NCI-H1092 treated with DMSO at 0.1 percent for 48 hours (cell line): ENCODE measurements at places on chromosomes 7 and 10.

DNA sequence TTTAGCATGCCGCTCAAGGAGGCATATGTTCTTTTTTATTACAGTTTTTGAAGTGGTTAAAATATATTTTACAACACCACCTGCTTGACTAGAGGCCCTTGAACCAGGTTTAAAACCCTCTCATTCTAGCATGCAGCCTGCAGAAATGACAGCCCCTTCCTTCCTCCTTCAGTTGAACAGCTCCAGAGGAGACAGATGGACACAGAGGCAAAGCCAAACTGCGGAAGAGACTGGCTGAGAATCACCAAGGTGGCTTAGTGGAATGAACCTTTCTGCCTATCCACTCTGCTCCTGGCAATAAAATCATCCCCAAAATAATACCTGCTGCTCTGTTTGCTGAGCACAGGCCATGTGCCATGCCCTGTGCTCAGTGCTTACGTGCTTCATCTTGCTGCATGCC lies 23.9 kb upstream of the PLPP4 start:
- no peak for DNase-seq

DNA sequence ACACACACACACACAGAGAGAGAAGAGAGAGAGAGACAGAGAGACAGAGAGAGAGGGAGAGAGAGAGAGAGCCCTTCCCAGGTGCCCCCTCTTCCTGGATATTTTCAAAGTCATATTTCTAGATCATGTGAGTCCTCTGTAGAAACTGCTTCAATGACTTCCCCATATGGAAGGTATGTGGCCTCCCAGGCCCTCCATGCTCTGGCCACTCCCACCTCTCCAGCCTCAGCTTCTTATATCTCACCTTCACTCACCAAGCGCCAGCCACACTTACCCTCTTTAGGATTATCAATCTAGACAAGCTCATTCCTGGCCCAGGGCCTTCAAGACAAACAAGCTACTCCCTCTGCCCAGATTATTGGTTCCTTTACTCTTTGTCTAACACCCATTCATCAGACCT lies 259.7 kb downstream of the MTERF1 start:
- no peak for DNase-seq

DNA sequence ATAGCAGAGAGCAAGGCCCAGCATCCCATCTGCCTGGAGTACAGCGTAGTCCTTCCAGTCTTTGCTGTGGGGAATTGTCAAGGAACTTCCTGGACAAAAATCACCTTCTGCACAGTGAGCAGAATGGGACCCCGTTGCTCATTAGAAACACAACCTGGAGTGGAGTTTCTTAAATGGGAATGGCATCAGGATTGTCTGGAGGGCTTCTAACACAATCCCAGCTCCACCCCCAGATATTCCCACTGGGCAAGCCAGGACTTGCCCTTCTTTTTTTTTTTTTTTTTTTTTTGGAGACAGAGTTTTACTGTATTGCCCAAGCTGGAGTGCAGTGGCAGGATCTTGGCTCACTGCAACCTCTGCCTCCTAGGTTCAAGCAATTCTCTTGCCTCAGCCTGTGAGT lies 356.4 kb downstream of the GALNT17 start:
- no peak for DNase-seq

- no peak for DNase-seq
These were observed 103.0 kb downstream of the NXPH1 start for GRCh38 chr7:8536431-8536830.

- no peak for DNase-seq
These were observed 636.8 kb downstream of the PHTF2 start for GRCh38 chr7:78435355-78435754.

GRCh38 chr10:126214679-126215078 lies 173.6 kb downstream of the ADAM12 start:
- no peak for DNase-seq

- DNase-seq, result no peak
These were observed 522.9 kb downstream of the PARD3 start for GRCh38 chr10:34292194-34292565.

DNA sequence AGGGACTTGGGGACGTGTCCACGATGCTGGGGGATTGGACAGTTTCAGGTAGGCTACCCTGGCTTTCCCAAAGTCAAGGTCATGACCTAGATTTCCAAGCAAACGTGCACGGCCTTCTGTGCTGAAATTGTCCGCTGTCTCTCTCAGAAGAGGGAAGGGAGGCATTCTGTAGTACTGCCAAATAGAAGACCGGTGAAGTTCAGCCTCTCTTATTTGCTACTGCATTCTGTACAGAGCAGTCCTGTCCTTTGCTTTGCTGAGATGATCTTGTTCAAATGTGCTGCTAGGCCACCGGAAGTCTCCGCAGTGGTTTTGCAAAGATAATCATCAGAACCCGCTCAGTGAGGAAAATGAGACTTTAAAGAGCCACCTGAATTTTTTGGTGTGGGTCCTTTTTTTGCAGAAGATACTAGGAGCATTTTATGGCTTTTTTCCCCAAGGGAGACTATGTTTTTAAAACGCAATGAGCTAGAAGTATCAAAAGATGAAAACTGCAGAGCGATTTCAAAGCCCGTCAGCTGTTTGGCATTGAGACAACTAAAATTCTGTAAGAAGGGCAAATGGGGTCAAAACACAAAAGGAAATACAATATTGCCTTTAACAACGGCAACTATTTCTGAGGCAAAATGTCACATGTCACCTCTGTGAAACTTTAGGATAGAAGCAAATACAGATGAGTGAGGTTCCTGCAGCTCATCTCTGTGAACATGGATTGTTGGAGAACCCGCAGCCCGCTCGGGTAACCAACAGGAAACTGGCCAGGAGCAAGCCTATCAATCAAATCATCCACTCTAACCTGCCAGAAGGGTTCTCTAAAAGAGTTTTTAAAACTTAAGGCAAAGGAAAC lies 1.3 kb upstream of the NMT2 start:
- DNase-seq, result no peak

DNA sequence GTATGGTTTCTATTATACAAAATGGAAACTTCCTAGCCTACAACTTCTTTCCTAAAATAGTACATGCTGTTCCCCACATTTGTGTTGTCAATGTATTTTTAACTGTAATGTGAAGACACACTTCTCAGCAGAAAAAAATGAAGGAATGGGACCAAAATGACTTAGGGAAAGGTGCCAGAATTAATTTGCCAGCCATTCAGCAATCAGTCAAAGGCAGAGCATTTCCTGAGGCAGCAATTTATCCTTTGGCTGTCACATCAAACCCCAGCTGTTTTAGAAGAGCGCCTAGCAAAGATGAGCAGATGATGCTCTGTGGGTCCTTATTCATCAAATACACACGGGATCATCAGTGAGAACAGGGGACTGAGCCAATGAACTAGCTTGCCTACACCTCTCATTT lies 592.5 kb downstream of the KCNMA1 start:
- DNase-seq, result no peak

DNA sequence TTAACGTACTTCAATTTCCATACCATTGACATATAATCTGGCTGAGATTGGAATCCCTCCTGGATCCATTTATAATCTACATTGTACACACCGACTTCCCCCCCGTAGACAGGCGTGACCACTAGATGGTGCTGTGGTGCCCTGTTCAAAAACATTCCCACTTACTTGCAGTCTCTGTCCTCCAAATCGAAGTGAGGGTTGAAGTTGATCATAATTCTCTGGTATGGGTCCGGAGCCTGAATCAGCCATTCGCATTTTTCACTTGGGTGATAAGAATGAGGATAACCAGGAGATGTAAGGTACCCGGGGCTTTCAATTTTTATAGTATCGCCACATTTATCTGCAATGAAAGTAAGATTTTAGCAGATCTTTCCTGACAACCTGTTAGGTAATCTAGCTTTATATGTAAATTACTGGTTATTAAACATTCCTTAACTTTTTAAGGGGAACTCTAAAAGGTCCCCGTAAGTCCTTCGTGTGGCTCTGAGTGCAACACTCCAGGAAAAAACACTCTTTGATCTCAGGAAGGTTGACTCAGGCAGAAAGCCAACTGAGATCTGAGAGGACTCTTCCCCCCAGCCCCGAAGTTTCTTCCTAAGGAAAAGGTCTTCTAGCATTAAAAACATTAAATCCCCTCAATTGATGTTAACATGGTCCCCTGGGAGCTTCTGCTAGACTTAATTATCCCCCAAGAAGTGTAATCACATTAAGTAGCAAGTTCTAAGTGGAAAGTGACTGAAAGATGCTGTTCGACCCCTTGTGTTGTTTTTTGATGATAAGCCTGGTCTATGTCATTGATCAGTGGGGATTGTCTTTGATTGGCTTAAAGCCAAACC lies 3.7 kb downstream of the NRP1 start:
- peak; percentile 57 for DNase-seq

DNA sequence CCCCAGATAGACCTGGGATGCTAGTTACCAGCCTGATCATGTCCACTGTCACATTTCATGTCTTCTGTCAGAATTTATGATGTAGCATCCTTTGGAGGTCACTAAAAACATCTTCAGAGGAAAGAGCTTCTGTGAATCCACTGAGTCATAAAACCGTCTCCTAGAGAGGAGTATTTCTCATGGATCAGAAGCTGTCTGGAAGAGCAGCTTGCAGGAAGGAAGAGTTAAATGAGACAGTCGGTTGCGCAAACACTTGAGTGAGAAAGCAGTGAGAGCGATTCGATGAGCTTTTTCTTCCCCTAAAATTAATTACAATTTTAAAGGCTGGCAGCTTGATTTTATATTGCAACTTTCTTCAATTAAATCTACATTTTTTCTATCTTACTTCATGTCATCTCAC lies 47.2 kb upstream of the WDR11 start:
- DNase-seq, result no peak

- no peak for DNase-seq
These were observed 14.0 kb downstream of the AOAH start for GRCh38 chr7:36710186-36710791.

- DNase-seq, result no peak
These were observed 101.1 kb downstream of the PRKAG2 start for GRCh38 chr7:151775547-151776443.

DNA sequence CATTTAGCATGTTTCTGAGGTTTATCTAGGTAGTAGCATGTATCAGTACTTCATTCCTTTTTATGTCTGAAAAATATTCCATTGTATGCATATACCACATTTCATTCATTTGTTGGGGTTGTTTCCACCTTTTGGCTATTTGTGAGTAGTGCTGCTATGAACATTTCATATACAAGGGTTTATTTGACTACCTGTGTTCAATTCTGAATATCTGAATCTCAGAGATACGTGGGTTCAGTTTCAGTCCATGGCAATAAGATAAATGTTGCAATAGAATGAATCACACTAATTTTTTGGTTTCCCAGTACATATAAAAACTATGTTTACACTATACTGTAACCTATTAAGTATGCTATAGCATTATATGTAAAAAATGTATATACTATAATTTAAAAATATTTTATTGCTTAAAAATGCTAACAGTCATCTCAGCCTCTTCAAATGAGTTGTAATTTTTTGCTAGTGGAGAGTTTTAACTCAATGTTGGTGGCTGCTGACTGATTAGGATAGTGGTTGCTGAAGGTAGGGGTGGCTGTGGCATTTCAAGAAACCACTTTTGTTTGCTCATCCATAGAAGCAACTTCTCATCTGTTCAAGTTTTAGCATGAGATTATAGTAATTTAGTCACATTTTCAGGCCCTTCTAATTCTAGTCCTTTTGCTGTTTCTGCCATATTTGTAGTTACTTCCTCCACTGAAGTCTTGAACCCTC lies 13.9 kb downstream of the PLEKHA1 start:
- DNase-seq, result no peak

DNA sequence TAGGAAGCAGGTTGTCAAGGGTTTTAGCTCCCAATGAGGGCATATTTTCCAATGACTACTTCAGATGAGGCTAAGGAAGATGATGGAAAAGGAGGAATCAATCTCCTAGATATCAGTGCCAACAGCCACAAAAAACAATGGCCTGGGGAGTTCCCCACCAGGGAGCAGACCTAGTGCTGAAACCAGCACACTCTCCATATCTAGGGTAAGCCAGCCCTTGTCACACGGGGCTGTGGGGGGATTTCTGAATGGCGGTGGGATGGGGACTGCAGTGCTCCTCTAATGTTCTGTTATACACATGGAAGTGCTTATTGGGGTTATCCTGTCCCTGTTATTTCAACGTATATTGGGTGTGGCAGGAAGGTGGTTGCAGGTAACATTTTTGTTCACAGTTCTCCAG lies 18.5 kb downstream of the EPC1 start:
- no peak for DNase-seq

DNA sequence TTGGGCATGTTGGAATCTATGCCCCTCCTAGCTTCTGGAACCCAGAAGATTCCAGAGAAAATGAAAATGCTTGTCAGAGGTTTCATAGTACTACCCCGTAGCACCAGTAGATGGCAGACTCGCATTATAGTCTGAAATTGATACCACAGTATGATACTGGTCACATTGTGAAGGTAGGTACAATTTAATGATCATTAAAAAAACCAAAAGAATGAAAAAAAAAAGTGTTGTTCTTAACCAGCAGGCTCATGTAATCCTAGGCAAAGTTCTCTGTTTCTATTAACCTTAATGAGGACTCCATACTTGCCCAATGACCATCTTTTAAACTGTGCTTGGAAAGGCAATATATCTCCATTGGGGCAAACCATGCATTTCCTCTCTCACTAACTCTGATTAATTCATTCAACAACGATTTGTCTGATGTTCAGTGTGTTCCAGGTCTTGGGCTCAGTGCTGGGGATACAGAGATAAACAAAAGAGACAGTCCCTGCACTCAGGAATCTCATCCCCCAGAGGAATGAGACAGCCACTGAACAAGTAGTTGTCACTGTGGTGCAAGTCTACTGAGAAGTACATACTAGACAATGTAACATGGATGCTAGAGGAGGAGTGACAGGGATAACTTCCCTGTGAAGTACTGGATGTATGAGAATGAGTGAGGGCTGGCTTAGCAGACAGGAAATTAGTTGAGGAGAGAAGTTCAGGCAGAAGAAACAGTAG lies 223.5 kb upstream of the PHYHIPL start:
- peak; percentile 26 for DNase-seq

DNA sequence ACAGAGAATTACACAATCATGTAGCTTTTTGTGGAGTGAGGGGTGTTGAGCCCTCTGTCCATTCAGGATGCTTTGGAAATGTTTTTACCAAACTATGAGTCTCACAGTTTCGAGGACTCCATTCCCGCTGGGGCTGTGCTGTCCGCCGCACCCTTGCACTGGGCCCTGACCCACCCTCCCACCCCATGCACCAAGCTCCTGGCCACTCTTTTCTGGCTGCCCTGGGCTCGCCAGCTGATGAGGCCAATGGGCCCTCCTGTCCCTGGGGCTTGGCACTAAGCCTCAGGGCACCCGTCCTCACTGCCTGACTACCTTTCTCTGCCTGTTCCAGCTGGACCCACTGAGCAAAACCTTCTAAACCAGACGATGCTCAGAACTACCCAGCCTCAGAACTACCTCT lies 332.1 kb downstream of the PTPRN2 start:
- DNase-seq, result no peak

DNA sequence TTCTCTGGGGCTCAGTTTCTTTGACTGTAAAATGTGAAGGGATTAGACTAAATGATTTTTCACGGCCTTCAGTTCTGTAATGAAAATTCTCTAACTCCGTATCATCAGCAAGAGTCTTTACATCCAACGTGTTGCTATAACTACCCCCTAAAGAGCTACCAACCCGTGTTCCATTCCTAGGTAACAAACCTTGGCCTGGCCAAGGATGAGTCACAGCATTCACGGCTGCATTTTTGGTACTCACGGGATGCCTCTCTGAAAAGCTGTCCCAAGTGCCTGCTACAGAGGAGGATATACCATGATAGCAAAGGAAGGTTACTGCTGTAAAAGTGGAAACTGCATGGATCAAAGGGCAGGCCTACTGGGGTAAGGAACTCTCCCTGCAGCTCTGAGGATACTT lies 5.9 kb downstream of the LRRC4 start:
- no peak for DNase-seq
